Uterus (tissue), 4 donors: ENCODE measurements at places on chromosomes 16 and 17. TPM values are rescaled to one million over a fixed set of nuclear protein-coding genes. Genes with fewer than 3 reads are reported as not detected.

GDPD1 gene
- total RNA-seq, result 0.51 TPM

RSPRY1 gene
- total RNA-seq, result 59.4 TPM

DNA sequence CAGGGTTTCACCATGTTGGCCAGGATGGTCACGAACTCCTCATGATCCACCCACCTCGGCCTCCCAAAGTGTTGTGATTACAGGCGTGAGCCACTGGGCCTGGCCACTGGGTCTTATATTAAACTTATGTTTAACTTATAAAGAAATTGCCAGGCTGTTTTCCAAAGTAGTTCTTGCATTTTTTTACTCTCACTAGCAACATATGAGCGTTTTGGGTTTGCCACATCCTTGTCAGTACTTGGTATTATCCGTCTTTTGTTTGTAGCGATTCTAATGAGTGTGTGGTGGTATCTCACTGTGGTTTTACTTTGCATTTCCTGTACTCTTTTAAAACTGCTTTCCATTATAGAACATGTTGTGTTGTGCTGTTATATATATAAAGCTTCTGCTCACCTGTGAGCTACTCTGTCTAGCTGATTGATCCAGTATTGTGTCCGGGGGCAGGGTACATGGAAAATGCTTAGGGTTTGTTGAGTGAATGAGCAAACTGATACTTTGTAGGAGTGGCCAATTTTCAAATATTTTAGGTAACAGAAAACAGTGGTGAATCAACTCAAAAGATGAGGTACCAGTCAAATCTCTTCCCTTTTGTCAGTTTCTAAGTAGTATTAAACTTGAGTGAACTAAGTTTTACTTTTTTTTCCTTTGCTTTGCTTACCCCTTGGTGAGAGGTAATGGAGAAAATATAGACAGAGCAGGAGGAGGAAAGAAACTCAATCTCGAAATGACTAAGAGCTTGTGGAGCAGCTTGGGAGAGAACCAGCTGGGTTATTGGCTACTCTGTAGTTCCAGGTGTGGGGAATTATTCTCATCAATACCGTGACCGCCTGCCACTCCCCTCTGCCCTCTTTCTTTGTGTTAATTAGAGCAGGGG, 75.8 kb downstream of the PITPNC1 start:
- H3K4me3 ChIP-seq, result no peak overlapping the region
- no peaks in the 10 kb centered on the region for H3K27me3 ChIP-seq
- H3K27ac ChIP-seq, result no peak overlapping the region
- no peak for DNase-seq
- no peaks in the 10 kb centered on the region for H3K36me3 ChIP-seq

GRCh38 chr16:1794221-1794871, 841 bp upstream of the IGFALS start:
- no peaks in the 10 kb centered on the region for H3K27me3 ChIP-seq
- H3K36me3 ChIP-seq, result no peaks in the 10 kb centered on the region
- no peaks in the 10 kb centered on the region for H3K4me1 ChIP-seq
- no peak for DNase-seq

DNA sequence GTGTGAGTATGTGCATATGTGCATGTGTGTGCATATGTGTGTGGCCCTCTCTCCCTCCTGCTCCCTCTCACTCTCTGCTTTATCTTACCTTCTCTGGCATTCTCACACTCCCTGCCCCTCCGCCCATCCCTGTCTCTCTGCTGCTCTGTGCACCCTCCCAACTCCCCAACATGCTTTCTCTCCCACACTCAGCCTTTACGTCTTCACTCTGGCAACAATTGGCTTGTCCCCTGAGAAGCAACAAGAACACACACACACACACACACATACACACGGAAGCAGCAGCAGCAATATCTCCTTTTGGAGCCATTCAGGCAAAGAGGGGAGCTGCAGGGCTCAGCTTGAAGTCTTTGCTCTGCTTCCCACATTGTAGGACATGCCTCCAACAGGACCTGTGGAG, 27.8 kb downstream of the PITPNM3 start:
- no peak overlapping the region for H3K4me3 ChIP-seq
- no peaks in the 10 kb centered on the region for H3K36me3 ChIP-seq
- H3K4me1 ChIP-seq, result no peaks in the 10 kb centered on the region
- H3K27me3 ChIP-seq, result no peaks in the 10 kb centered on the region
- no peak overlapping the region for H3K27ac ChIP-seq

DNA sequence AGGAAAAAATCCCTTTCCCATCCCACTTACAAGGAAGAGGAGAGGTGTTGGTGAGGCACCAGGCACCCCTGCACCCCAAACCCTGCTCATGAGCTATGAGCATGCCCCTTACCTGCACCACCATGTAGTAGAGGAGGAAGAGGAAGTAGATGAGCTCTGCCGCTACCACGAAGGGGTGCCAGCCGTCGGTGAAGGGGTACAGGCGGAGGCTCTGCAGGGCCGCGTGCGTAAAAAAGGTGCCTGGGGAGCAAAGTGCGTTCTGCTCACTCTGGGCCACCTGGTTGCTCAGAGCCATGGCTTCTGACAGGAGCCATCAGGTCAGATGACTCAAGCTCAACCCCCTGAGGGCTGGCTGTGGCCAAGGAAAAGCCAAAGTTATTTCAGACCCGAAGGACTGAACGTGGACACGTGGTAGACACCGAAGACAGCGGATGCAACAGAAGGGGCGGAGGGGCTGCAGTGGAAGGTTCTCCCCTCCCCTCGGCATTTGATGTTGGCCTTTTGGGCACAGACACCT, 25.3 kb upstream of the GCSH start:
- no peak overlapping the region for H3K27ac ChIP-seq
- DNase-seq, result no peak
- H3K4me1 ChIP-seq, result no peaks in the 10 kb centered on the region
